ENCODE measurements at places on chromosomes 5 and 9. TPM values are rescaled to one million over a fixed set of nuclear protein-coding genes. Genes with fewer than 3 reads are reported as not detected.

PFN3 gene
- total RNA-seq = not detected

GFI1B gene
- not detected for total RNA-seq

PRPF4 gene
- total RNA-seq = 34.4 TPM

IDNK gene
- 6.8 TPM for total RNA-seq

FAM193B gene
- total RNA-seq = 29.5 TPM

HAUS6 gene
- 18.0 TPM for total RNA-seq

ANKRA2 gene
- total RNA-seq = 11.2 TPM

NDFIP1 gene
- total RNA-seq = 54.3 TPM

CBY3 gene
- total RNA-seq = not detected

HMHB1 gene
- not detected for total RNA-seq

NTNG2 gene
- 0.42 TPM for total RNA-seq

NOXA1 gene
- 0.84 TPM for total RNA-seq

SLC25A2 gene
- total RNA-seq = not detected

BICD2 gene
- total RNA-seq = 46.5 TPM

TAF11L13 gene
- total RNA-seq = not detected

GRCh38 chr5:86596476-86596875, 21.3 kb upstream of the COX7C start:
- no peak for DNase-seq

GRCh38 chr9:90167914-90168313, 474.7 kb downstream of the DIRAS2 start:
- DNase-seq = no peak

DNA sequence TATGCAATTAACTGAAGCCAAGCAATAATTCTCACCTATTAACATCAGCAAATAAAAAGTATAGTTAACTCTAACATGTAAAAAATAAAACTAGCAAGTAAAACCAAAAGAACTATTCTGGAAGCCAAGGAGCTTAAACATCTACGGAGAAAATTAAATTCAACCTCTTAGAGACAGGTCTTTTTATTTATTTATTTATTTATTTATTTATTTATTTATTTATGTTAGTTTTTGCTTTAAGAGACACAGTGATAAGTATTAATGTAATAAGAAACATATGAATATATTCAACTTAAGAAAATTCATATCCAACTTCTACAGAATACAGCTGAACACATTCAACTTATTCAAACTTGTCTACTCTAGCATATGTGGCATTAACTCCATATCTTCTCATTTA, 472.1 kb upstream of the IZUMO3 start:
- no peak for DNase-seq

DNA sequence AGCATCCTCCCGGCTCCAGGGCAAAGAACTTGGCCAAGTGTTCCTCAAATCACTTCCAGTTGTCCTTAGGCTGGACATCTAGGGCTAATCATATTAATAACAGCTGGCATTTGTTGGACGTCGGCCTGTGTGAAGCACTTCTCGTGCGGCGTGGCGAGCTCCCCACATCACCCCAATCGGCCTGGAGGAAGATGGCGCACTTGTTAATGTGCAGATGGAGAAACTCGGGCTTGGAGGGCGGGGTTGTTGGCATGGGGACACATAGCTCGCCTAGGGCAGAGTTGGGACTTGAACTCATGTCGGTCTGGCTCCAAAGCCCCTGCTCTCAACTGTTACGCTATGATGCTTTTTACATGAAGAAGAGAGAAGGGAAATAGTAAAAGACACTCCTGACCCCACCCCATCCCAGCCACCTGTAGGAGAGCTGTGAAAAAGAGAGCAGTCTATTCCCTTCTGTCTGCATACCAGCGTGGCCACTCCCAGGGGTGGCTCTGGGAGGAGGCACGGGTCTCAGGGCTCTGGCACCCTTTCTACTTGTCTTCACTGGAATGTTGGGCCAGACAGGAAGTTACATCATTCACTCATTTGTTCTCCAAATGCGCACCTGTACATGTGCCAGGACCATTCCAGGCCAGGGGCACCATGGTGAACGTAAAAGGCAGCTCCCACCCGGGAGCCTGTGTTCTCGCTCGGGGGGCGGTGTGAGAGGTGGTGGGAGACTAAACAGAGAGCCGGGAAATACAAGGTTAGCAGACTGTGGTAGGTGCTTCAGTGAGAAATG, 12.8 kb upstream of the NUP214 start:
- DNase-seq = no peak

DNA sequence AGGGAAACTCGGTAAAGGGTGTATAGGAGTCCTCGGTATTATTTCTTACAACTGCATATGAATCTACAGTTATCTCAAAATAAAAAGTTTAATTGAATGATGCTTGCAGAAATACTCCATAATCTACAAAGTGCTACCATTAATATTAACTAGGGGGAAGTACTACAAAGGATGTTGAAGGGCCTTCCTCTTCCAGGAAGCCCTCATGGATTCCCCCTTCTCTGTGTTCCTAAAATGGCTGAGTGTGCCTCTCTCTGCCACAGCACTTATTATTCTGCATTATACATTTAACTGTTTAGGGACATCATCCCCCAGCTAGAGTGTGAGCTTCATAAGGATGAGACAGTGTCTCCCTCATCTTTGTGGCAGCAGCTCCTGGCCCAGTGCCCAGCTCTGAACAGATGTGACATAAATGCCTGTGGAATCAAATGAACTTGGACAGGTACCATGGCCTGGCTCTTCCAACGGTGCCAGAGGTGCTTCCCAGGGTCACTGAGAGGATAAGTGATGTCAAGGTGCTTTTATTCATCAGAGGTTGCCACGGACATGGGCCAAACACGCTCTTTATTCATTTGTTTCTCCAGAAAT, 99.5 kb downstream of the PAX5 start:
- DNase-seq = no peak

- DNase-seq = no peak
These were observed 19.5 kb downstream of the DCAF10 start for GRCh38 chr9:37820142-37820541.

DNA sequence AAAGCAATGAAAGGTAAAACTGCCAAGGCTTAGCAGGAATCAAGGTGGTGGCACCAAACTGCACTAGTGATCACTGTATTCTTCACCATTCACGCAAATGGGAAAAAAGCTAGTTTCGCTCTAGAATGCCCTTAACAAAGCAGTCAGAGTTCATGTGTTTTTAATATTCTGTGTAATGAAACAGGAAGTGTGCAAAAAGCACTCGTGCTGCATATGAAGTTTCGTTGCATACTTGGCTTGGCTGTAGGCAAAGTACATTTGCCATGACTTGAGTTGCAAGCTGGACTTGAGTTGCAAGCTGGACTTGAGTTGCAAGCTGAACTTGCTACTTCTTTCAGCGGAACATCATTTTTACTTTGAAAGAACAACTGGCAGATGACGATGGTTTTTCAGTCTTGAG, 55.4 kb downstream of the FOXI1 start:
- no peak for DNase-seq

- DNase-seq = peak; percentile 70
These were observed 574.8 kb downstream of the PSAT1 start for GRCh38 chr9:78871452-78872331.

DNA sequence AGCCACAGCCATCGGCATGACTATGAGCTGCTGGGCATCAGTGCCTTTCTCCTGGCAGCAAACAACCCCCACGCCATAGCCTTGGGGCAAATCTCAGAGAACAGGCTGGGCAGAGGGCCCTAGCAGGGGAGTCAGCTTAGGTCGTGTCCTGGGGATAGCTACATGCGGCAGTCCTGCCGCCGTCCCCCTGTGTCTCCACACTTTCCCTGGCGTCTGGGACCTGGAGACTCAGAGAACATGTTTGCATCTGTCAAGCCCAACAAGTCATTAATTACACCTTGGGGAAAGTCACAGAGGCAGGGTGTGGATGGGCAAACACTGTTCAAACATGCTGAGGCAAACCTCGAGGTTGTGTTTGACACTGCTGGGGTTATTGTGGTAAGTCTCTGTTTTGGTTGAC, 123.6 kb downstream of the C5orf15 start:
- DNase-seq = no peak

- DNase-seq = no peak
These were observed 64.7 kb upstream of the ORM1 start for GRCh38 chr9:114258218-114258617.

GRCh38 chr9:134348404-134349155, 22.3 kb downstream of the RXRA start:
- no peak for DNase-seq

DNA sequence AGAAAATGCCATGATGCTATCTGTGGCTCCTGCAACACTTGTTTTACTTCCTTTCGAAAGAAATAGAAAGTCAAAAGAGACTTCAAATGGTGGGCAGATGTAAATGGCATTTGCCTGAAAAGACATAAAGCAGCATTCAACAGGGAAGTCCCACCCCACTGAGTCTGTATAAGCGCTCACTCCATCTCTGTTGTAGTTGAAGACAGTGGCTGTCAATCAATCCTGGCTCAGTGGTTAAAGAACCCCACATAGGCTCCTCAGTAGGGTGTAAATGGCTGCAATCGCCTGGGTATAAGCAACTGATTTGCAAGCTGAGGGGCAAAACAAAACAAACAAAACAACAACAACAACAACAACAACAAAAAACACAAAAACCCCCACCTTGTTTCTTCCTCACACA, 158.7 kb downstream of the EFNA5 start:
- DNase-seq = no peak

GRCh38 chr9:127189628-127190027, 67.2 kb upstream of the ANGPTL2 start:
- no peak for DNase-seq

DNA sequence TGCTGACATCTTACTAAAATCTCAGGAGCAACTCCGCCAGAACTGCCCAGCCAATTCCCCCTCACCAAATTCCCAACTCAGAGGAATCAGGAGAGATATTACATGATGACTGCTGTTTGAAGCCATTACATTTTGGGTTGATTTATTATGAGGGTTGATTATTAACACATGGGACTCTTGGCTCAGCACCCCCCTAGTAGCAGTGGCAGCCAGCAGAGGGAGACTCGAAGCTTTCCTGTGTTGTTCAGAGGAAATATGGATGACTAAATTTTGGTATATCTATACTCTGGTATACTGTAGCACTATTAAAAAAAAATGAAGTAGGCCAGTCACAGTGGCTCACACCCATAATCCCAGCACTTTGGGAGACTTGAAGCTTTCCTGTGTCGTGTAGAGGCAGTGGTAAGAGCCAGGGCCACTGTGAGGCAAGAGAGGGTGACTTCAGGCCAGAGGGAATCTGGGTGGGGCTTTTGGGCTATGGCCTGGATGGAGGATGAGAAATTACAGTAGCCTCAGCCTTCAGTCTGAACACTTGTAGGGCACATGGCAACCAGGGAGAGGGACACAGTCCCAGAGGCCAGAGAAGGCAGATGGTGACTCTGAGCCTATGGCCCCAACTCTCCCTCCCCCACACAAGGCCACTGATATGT, 111.4 kb downstream of the LHX2 start:
- no peak for DNase-seq

- DNase-seq = no peak
These were observed 963 bp upstream of the CAST start for GRCh38 chr5:96660971-96661854.

GRCh38 chr5:89080467-89081116, 197.6 kb upstream of the MEF2C start:
- no peak for DNase-seq

DNA sequence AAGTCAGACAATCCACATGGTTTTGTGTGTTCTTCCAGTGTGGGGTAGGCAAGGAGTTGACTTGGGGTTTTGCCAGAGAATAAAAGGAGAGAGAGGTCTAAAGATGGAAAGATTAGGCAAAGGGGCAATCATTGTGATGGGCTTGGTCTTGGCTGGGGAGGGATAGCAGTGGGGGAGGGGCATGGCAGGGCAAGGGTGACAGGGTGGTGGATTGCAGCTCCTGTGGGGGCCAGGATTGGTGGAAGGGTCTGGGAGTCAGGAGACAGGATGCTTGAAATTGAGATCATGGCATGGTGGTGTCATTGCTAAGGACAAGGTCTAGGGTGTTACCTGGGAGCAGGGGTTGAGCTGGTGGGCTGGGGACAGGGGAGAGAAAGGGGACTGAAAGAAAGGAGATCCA, 57.6 kb downstream of the ZNF618 start:
- no peak for DNase-seq

GRCh38 chr5:74109344-74109743, 483.3 kb downstream of the ARHGEF28 start:
- DNase-seq = no peak

GRCh38 chr5:83662558-83662957, 58.1 kb downstream of the HAPLN1 start:
- no peak for DNase-seq

- no peak for DNase-seq
These were observed 51.4 kb upstream of the CAST start for GRCh38 chr5:96610747-96611146.

DNA sequence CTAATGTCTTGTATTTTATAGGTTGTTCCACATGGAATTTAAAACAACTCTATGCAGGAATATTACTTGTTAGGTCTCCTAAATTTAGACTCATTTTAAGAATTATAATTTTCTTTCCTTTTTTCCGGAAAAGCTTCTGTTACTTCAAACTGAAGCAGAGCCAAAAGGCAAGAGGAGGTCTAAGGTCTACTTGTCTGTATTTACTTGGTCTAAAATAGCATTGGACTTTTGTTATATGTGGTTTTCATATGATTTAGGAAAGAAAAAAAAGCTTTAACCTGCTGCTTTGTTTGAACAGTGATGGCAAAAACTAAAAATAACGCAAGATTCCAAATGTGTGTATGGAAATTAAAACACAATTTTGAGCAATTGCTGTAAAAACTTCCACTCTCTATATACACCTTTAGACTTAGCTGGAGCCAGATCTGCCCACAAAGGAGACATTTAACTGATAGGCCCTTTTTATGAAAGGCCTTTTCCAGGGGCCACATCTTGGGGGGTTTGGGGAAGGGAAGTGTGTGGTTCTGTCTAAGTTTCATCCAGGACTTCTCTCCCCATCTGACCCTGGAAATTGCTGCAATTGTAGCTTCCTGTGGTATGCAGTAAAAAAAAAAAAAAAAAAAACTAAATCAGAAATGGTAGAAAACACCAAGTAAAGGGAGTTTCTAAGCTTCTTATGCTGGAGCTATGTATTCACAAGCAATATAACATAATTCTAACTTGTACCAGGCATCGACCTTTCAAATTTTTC, 307.7 kb upstream of the MEF2C start:
- no peak for DNase-seq

GRCh38 chr9:131393622-131394463, at the start of gene PRRC2B:
Gene PRRC2B (plus strand): TSS chr9:131394086. CDS start chr9:131430145, 36,059 bp downstream.
- DNase-seq = no peak

- DNase-seq = no peak
These were observed 37.9 kb downstream of the LURAP1L start for GRCh38 chr9:12812710-12813109.

- no peak for DNase-seq
These were observed 18.8 kb downstream of the C5orf52 start for GRCh38 chr5:157689942-157690689.

DNA sequence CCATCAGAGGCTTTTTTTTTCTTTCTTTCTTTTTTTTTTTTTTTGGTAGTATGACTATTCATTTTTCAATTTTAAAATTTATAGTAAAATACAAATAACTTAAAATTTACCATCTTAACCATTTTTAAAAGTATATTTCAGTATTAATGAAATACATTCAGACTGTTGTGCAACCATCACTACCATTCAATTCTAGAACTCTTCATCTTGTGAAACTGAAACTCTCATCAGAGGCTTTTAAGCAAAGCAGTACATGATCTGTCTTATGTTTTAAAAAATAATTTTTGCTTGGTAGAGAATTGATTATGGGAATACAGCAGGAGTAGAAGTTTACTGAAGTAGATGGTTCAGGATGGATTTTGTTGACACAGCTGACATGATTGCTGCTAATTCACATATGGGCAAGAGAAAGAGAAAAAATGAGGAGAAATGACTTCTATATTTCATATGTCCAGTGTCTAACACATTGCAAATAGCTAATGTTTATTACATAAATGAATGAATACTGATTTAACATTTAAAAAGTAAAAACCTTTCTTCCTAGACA, 13.4 kb downstream of the ELOVL7 start:
- no peak for DNase-seq

- DNase-seq = no peak
These were observed 125.8 kb upstream of the SLIT3 start for GRCh38 chr5:169426784-169427183.

Data from kidney epithelial cell (primary cell).